ENCODE measurements at places on chromosomes 3 and 15.

DNA sequence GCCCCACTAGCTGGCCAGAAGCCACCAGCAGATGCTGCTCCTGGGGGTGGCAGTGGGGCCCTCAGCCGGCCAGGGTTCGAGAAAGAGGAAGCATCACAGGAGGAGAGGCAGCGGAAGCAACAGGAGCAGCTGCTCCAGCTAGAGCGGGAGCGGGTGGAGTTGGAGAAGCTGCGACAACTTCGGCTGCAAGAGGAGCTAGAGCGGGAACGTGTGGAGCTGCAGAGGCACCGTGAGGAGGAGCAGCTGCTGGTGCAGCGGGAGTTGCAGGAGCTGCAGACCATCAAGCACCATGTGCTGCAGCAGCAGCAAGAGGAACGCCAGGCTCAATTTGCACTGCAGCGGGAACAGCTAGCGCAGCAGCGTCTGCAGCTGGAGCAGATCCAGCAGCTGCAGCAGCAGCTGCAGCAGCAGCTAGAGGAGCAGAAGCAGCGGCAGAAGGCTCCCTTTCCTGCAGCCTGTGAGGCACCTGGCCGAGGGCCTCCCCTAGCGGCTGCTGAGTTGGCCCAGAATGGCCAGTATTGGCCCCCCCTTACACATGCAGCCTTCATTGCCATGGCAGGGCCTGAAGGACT lies 17.5 kb upstream of the APEH start:
- DNase-seq, result no peak

- no peak for DNase-seq
Observed at GRCh38 chr3:18679238-18679637, 254.1 kb upstream of the SATB1 start.

GRCh38 chr3:50167841-50168209 lies 12.7 kb downstream of the SEMA3F start:
- DNase-seq, result no peak

GRCh38 chr15:57061281-57061680 lies 142.8 kb downstream of the TCF12 start:
- no peak for DNase-seq

Data from T-helper 1 cell (primary cell).